Effector CD8-positive, alpha-beta T cell (primary cell): ENCODE measurements at places on chromosomes 13 and 19.
A peak's percentile ranks its signal among the peaks of the same experiment; 100 is the strongest.

DNA sequence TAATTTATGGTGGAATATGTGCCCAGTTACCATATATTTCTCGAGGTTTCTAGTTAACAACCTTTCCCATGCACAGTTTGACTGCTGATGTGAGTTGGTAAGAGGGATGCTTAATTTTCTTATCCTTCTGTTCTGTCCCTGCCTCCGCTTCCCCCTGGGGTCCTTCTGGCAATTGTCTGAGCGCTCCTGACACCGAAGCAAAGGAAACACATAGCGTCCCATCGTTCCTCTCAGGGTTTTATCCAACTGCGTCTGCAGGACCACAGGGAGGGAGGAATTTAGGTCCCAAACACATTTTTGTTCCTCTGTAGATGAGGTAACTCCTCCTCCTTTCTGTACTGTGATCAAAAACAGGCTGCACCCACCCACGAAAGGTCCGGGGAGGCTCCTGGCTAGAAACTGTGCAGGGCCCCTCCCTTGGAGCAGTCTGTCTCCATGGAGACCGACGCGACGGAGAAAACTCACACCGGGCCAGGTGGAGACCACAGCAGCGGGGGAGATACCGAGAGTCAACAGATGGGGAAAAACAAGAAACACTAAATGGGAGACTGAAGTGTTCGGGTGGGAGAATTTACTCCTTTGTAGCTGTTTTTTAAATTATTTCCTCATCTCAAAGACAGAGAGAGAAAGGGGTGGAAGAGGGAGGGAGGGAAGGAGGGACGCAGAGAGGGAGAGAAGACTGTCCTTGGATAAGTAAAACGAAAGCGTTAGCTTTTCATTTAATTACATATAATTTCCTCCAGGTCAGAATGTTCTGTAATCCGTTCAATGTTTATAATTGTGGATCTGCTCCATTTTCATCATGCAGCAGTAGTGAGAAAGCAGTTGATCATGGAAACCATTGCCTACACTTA is 191.8 kb upstream of the NBEA start:
- DNase-seq = no peak

- no peak for DNase-seq
Observed at GRCh38 chr19:53102756-53103233, 427 bp downstream of the ZNF160 start.

- peak; percentile 15 for DNase-seq
Observed at GRCh38 chr13:36420437-36420891, 11.8 kb upstream of the CCNA1 start.

DNA sequence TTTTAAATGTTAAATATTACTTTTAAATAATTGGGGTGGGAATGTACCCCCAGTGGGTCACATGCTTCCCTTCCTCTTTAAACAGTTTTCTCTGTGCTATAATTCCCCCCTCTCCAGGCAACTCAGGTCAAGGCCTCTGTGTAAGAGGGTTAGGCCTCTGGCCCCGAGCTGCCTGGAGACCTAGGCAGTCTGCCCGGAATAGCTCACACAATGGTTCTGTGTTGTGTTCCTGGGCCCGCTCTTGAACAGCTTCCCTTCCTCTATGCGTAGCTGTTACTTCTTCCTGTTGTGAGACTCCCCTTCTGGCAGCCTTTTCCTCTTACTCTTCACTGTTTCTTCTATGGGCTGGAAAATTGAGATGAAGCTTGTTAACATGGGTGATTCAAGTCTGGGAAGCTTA is 14.8 kb upstream of the ZNF492 start:
- no peak for DNase-seq
